ENCODE measurements at places on chromosomes 11 and 22.

DNA sequence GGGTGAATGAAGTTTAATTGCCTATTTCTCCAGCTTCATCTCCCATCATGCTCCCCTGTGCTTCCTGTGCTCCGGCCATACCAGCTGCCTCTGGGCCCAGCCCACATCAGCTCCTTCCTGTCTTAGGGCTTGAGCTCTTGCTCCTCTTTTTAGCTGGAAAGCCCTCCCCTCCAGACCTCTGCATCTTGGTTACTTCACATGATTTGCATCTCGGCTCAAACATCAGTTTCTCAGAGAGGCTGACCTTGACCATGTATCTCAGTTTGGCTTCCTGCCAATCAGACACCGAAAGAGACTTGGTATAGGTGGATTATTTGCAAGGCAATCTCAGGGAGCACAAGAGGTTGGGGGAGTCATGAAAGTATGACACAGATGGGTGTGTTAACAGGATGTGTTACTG is 73.2 kb upstream of the TIMP3 start:
- no peak for DNase-seq

GRCh38 chr22:19992921-19993355 is 23.7 kb downstream of the ARVCF start:
- DNase-seq, result no peak

DNA sequence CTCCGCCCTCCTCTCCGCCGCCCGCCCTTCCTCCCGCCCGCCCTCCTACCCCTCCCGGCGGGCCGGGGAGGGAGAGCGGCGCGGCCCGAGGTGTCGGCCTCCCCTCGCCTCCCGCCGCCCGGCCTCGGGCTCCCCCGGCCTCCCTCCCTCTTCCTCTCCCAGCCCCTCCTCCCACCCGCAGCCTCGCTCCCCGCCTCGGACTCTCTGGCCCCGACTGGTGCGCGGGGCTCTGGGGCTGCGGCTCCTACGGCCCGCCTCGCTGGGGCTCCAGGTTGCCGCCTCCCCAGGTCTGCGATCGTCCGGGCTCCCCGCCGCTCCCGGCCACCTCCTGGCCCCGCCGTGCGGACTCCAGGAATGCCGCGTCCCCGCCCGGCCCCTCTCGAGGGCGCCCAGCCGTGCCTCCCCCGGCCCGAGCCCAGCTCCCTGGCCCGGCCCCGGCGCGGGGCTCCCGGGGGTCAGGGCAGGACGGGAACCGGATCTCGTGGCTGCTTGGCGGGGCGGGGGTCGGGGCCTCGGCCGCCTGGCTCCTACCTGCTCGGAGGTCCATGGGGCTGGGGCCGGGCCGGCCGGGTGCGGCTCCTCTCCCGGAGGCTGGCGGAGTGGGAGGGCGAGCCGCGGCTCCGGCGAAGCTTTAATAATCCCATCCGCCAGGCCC is at the start of gene CLCF1:
Gene CLCF1, minus strand, starts transcription at position 606 of the 655 bp plus-strand sequence. Its CDS starts 59 bp downstream, at position 547.
- peak; percentile 48 for DNase-seq

- no peak for DNase-seq
Observed at GRCh38 chr22:27999876-28000275, 80.8 kb upstream of the PITPNB start.

DNA sequence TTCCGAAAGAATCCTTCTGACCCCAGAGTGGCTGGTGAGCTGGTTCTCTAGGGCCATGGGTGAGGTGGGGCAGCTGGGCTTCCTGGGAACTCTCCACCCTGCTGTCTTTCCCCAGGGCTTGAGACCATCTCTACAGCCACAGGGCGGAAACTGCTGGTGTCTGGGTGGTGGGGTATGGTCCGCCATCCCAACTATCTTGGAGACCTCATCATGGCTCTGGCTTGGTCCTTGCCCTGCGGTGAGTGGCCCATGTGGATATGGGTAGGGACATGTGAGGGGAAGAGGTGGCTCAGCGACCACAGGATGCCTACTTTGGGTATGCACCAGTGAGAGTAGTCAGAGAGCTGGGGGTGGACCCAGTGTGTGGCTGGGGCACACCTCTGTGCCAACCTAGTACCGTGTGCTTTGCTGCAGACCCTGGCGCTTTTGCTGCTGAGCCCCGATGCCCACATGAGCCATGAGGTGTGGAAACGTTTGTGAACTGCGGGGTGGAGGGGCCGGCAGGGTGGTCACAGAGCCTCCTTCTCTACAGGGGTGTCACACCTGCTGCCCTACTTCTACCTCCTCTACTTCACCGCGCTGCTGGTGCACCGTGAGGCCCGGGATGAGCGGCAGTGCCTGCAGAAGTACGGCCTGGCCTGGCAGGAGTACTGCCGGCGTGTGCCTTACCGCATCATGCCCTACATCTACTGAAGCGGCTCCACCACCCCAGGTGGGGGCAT is 2.0 kb downstream of the ZNHIT2 start:
- no peak for DNase-seq

GRCh38 chr11:12581923-12582322 is 92.3 kb upstream of the TEAD1 start:
- no peak for DNase-seq

DNA sequence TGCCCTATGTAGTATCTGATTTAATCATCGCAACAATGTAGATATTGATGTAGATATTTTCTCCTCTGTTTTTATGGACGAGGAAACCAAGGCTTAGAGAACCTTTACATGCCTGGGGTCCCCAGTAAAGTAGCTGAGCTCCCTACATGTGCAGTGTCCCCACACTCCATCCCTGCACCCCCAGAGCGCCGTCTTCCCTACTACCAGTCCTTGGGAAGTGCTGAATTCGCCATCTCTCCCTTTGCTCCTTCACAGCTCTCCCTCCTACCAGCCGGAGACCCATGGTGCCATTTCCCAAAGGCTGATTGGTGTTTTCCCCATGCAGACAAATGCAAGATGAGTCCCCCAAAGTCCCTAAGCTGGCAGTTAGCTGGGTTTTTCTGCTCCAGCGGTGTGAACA is 86.0 kb downstream of the CEP164 start:
- no peak for DNase-seq

DNA sequence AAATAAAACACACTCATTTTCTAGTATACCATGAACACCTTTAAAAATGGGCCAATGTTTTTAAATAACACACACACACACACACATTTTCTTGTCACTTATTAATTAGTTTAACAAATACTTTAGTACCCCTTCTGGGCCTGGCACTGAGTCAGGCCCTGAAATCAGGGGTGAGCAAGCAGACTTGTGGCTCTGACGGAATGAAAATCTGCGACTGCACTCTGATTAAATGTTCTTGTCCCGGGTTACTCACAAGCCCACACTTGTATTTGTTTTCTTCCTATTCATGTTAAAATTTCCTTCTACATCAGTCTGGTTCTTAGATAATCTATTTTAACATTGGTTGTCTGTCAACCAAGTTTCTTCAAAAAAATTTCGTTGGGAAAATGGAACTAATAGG is 43.0 kb upstream of the PDGFD start:
- no peak for DNase-seq

GRCh38 chr11:122796128-122796717 is 42.1 kb upstream of the CRTAM start:
- peak; percentile 82 for DNase-seq

DNA sequence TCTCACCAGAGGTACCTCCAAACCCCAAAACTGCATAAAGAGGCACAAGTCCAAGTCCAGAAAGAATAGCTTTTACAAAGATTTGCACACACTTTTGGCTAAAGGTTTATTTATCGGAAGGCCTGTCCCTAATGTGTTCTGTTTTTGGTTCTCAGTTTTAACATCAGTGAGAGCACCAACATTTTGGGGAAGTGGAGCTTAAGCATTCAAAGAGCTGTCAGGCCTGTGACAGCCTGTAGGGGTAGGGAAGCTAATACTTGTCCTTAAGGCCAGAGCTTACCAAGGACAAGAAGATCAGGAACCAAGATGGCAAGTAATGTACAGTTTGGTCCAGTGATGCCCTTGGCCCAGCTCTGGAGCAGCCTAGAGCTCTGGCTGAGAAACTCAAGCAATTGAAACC is 38.9 kb upstream of the SCUBE2 start:
- DNase-seq, result no peak

DNA sequence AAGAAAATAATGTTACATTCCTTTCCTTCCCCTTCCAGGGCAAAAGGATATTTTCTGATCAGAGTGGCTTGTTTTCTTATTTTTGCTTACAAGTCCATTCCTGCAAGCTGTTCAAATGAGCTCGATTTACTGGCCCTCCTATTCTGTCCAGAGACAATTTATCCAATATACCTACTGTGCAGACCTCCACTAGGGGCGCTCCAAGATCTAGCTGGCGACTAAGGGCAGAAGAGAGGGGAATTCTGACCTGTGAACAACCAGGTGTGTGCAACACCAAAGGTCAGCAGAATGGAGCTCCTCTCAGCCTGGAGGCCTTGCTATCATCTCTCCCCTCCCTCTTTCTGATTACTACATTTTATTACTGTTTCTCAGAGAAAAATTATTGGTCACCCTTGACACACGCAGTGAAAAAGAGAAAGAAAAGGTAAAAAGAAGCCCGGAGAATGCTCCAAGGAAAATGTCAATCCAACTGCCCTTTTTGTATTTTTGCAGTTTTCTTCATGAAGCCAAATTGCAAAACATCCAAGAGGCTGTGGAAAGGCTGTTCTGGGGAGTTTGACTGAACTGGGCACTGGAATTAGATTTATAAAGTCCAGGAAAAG is 3.2 kb downstream of the SEZ6L start:
- DNase-seq, result peak; percentile 34

DNA sequence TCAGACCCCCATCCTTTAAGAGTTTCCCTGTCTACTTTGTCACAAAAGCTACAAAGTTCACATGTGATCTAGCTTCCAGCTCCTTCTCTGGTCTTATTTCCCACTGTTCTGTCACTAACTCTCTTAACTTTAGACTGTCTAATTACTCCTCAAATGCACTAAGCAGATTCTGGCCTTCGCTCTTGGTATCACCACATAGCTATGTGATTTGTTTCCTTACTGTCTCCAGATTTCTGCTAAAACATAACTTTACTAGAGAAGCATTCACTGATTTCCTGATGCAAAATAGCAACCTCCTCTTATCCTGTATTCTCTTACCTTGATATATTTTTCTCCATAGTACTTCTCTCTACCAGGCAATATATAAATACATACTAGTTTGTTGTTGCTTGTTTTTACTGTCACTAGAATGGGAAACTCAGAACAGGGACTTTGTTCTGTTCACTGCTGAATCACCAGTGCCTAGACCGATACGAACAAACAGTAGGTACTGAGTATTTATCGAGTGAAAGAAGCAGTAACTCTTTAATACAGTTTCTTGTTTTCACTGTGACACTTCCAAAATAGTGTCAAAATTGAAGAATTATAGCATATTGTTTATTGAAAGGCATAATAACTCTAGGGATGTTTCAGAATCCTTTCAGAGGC is 205.6 kb downstream of the DDX10 start:
- DNase-seq, result no peak

GRCh38 chr11:90133560-90134477 is 644 bp upstream of the NAALAD2 start:
- DNase-seq, result no peak

- DNase-seq, result no peak
Observed at GRCh38 chr22:24200619-24201212, 19.4 kb downstream of the SUSD2 start.

GRCh38 chr11:36452961-36453360 is 57.1 kb downstream of the TRAF6 start:
- no peak for DNase-seq

- no peak for DNase-seq
Observed at GRCh38 chr11:64313491-64314145, 3.7 kb downstream of the TRMT112 start.

DNA sequence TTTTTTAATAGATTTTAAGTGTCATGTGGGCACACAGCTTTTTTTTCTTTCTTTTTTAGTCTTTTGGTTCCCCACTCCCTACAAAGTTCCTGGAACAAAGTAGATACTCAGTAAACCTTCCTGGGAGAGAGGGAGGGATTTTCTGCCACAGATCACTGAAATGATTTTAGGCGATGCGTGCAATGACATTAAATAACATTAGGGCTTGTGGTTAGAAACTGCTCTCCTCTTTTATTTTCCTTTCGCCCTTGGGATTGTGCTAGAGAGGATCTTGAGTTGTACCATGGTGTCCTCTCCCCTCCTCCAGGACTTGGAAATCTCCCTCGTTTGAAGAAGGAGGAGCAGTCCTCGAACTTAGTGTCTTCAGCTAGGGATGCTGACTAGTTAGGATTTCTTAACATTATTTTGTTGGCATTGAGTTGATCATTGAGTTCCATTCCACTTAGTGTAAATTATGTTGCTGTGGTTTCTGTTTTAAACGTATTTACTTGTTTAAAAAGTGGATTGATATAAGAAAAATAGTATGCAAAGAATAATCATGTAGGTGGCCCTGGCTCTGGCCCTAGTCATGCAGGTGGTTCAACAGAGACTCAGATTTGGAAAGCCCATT is 88.4 kb downstream of the TRAF6 start:
- no peak for DNase-seq

GRCh38 chr11:36044636-36045035 is 100.8 kb downstream of the LDLRAD3 start:
- no peak for DNase-seq

DNA sequence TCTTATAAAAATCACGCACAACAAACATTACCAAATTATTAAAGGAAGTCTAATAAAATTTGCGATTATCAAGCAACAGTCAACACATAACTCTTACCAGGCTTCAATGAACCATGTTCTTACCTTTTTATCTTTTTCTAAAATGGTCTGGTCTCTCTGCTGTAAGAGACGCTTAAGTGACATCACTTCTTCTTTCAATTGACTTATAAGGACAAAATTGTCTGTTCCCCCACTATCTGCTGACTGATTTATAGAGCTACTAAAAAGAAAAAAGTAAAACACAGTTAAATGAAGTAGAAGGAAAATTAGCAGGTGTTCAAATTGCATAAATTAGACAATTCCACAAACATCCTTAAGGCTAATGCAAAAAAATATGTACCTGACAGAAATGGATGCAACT is 10.9 kb downstream of the FAM76B start:
- no peak for DNase-seq

GRCh38 chr11:74925281-74925680 is 23.6 kb downstream of the XRRA1 start:
- no peak for DNase-seq

GRCh38 chr11:88102598-88102934 is 72.7 kb downstream of the RAB38 start:
- DNase-seq, result no peak

Data from activated CD4-positive, alpha-beta T cell treated with anti-CD3 and anti-CD28 coated beads, Interleukin-2, amount 50 U/mL, for 48 hours (primary cell).